ENCODE measurements at places on chromosomes 13 and 19.

- H3K27me3 ChIP-seq = peaks cover 69% of the 10 kb centered on the region
- H3K4me1 ChIP-seq = peaks cover 53% of the 10 kb centered on the region
- H3K36me3 ChIP-seq = peaks cover 4% of the 10 kb centered on the region
- no peak overlapping the region for H3K27ac ChIP-seq
- peak; percentile 50 for DNase-seq
Observed at GRCh38 chr19:1465191-1466016, 13.6 kb downstream of the C19orf25 start.

GRCh38 chr19:3656073-3656746, 29.6 kb upstream of the CACTIN start:
- no peaks in the 10 kb centered on the region for H3K4me1 ChIP-seq
- no peak for DNase-seq
- H3K36me3 ChIP-seq = peaks cover 91% of the 10 kb centered on the region
- peak overlapping the region; percentile 51 for H3K27ac ChIP-seq

DNA sequence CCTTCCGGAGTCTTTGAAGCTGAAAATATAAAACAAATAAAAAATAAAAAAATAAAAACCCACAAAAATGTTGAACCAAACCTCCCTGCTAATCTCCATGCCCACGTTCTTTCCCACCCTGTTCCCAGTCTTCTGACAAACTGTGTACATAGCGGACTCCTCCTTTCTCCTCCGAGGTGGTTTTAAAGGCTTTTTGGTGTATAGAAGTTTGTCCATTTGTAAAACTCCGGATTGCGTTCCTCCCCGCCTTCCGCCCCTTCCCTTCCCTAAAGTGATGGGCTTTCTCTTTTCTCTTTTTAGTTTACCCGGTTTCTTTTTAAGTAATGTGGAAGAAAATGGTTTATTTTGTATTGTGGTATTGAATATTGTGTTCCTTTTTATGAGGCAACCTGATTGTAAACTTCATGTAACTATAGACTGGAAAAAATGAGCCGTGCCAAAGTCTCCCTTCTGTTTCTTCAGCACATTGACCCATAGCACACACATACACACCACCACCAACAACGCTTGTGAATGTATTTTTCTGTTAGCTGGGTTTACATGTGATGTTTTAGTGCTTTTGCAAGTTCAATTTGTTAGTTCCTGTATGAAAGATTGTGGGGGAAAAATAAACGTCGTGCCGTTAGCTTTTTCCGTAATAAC, 4.4 kb downstream of the ZIC2 start:
- peaks cover 81% of the 10 kb centered on the region for H3K27me3 ChIP-seq
- H3K27ac ChIP-seq = no peak overlapping the region
- H3K4me1 ChIP-seq = peaks cover 46% of the 10 kb centered on the region
- DNase-seq = no peak

GRCh38 chr13:21673789-21674489, 3.1 kb downstream of the FGF9 start:
- DNase-seq = peak; percentile 87
- H3K27me3 ChIP-seq = peaks cover 3% of the 10 kb centered on the region
- H3K4me3 ChIP-seq = peak overlapping the region; percentile 90
- H3K27ac ChIP-seq = peak overlapping the region; percentile 41

DNA sequence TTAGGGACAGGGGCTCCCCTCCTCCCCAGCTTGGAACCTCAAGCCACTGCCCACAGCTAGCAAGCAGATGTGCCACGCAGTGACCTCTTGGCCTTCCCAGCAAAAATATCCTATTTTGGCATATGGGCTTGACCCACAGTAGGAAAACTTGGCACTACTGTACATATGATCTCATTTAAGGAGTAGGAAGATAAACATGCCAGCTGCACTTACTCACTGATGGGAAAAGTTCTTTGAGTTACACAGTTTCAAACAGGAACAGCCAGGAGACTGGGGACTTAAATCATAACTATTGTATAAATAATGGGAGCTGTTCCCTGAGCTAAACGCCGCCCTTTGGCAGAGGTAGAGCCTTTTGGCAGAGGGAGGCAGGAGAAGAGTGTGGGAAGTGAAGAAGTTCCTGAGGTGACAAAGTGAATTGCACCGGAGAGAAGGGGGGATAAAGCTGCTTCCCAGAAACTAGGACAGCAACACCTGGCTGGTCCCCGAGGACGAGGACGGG, 6.1 kb downstream of the SACS start:
- H3K36me3 ChIP-seq = no peaks in the 10 kb centered on the region
- H3K27ac ChIP-seq = peak overlapping the region; percentile 65
- no peaks in the 10 kb centered on the region for H3K27me3 ChIP-seq
- peaks cover 28% of the 10 kb centered on the region for H3K4me1 ChIP-seq
- peak; percentile 43 for DNase-seq

- H3K27me3 ChIP-seq = no peaks in the 10 kb centered on the region
- H3K4me3 ChIP-seq = no peak overlapping the region
- no peak for DNase-seq
- no peaks in the 10 kb centered on the region for H3K36me3 ChIP-seq
- H3K27ac ChIP-seq = no peak overlapping the region
Observed at GRCh38 chr13:108288741-108289140, 19.2 kb downstream of the TNFSF13B start.

GRCh38 chr19:30861919-30862318, 487.3 kb downstream of the TSHZ3 start:
- H3K36me3 ChIP-seq = no peaks in the 10 kb centered on the region
- no peak for DNase-seq
- no peak overlapping the region for H3K27ac ChIP-seq
- H3K27me3 ChIP-seq = no peaks in the 10 kb centered on the region

GRCh38 chr13:82275644-82276043, 1606.6 kb downstream of the SLITRK1 start:
- no peaks in the 10 kb centered on the region for H3K27me3 ChIP-seq
- no peak for DNase-seq
- no peak overlapping the region for H3K27ac ChIP-seq
- no peaks in the 10 kb centered on the region for H3K36me3 ChIP-seq
- no peak overlapping the region for H3K4me3 ChIP-seq

- no peak overlapping the region for H3K4me3 ChIP-seq
- DNase-seq = no peak
- H3K36me3 ChIP-seq = no peaks in the 10 kb centered on the region
- no peak overlapping the region for H3K27ac ChIP-seq
Observed at GRCh38 chr19:2538096-2538757, 62.3 kb downstream of the GADD45B start.

DNA sequence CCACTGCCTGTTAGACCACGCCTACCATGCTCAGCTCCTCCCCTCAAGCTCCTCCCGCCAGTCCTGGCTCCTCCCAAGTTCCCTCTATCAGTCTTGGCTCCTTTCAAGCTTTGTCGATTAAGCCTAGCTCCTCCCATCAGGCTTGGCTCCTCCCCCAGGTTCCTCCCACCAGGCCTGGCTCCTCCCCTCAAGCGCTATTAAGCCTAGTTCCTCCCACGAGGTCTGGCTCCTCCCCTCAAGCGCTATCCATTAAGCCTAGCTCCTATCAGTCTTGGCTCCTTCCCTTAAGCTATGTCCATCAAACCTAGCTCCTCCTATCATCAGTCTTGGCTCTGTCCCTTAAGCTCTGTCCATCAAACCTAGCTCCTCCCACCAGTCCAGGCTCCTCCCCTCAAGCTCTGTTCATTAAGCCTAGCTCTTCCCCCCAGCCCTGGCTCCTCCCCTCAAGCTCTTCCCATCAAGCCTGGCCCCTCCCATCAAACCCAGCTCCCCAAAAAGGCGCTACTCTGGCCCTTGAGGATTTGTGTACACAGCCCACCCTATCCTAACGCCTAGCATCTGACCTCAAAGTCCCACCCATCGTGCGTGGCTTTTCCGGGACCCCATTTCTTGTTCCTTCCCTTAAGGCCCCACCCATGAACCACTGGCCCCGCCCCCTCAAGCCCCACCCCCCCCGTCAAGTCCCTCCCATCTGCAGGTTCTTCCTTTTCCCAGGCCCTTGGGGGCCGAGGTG, 10.0 kb downstream of the CAMSAP3 start:
- no peak overlapping the region for H3K27ac ChIP-seq
- no peaks in the 10 kb centered on the region for H3K4me1 ChIP-seq
- no peaks in the 10 kb centered on the region for H3K27me3 ChIP-seq
- DNase-seq = no peak
- H3K4me3 ChIP-seq = no peak overlapping the region

DNA sequence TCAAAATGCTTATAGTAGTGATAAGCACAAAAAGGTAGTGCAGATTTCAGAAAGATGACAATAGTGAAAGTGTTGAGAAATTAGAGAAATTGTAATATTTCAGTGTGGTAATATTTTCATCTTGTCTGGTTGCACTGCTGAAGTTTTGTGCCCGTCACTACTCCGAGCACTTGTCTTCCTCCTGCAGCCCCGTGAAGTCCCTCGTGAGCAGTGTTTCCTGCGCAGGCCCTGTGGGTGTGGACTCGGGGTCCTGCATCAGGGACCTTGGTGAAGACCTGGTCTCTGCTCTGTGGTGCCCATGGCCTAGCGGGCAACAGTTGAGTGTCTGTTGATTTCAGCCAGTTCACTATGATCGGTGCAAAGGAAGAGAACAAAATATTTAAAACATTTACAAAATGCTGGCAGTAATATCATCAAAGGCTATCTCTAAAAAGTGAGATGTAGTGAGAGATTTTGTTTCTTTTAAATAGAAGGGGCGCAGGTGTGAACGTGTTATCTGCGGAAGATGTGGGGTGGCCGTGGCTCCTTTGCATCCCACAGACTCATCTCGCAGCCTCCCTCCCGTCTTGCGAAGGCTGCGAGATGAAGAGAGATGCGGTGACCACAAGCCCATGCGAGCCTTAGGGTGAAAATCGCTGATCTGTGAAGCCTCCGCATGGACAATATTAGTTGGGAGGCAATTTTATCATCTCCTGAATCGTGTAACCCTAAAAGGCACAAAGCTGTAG, 27.7 kb upstream of the DCUN1D2 start:
- peaks cover 9% of the 10 kb centered on the region for H3K36me3 ChIP-seq
- H3K27me3 ChIP-seq = no peaks in the 10 kb centered on the region
- H3K4me1 ChIP-seq = no peaks in the 10 kb centered on the region
- DNase-seq = no peak

GRCh38 chr13:43647471-43647870, 139.3 kb downstream of the ENOX1 start:
- no peak for DNase-seq
- H3K27ac ChIP-seq = no peak overlapping the region
- H3K4me1 ChIP-seq = no peaks in the 10 kb centered on the region
- no peak overlapping the region for H3K4me3 ChIP-seq
- no peaks in the 10 kb centered on the region for H3K36me3 ChIP-seq

DNA sequence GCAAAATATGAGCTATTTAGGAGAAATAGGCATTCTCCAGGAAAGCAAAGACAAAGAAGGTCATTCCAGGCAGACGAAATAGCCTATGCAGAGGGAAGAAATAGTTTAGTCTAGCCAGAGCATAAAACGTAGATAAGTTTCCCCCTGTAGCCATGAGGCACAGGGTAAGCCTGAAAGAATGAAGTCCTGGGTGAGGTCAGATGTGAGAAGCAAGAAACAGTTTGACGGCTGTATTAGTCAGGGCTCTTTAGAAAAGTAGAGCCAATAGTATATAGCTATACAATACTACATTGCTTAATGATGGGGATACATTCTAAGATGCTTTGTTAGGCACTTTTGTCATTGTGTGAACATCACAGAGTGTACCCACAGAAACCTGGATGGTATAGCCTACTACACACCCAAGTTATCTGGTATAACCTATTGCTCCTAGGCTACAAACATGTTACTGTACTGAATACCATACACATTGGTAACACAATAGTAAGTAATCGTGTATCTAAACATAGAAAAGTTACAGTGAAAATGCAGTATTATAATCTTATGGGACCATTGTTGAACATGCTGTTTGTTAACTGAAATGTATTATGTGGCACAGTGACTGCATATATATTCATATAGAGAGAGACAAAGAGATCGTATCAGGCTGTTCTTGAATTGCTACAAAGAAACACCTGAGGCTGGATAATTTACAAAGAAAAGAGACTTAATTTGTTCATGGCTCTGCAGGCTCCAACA, 59.3 kb upstream of the WDFY2 start:
- no peaks in the 10 kb centered on the region for H3K36me3 ChIP-seq
- H3K4me3 ChIP-seq = no peak overlapping the region
- peaks cover 18% of the 10 kb centered on the region for H3K4me1 ChIP-seq
- H3K27ac ChIP-seq = no peak overlapping the region

- no peaks in the 10 kb centered on the region for H3K27me3 ChIP-seq
- H3K4me1 ChIP-seq = peaks cover 58% of the 10 kb centered on the region
- H3K27ac ChIP-seq = peak within 1 kb of the TSS; percentile 95
- DNase-seq = no peak
Observed at GRCh38 chr19:45177817-45178261, at the start of gene TRAPPC6A. TSS of gene TRAPPC6A (minus strand) at chr19:45178237. CDS start at chr19:45178218, 19 bp downstream.

- H3K27ac ChIP-seq = no peak overlapping the region
- no peaks in the 10 kb centered on the region for H3K36me3 ChIP-seq
- H3K4me1 ChIP-seq = no peaks in the 10 kb centered on the region
- no peak for DNase-seq
Observed at GRCh38 chr13:59774491-59774971, 389.2 kb downstream of the DIAPH3 start.

- no peaks in the 10 kb centered on the region for H3K27me3 ChIP-seq
- no peak overlapping the region for H3K27ac ChIP-seq
- H3K36me3 ChIP-seq = no peaks in the 10 kb centered on the region
- DNase-seq = peak; percentile 51
Observed at GRCh38 chr19:53808710-53809125, 15.4 kb downstream of the NLRP12 start.

- no peaks in the 10 kb centered on the region for H3K36me3 ChIP-seq
- no peaks in the 10 kb centered on the region for H3K27me3 ChIP-seq
- H3K27ac ChIP-seq = no peak overlapping the region
- H3K4me3 ChIP-seq = no peak overlapping the region
- peak; percentile 14 for DNase-seq
Observed at GRCh38 chr19:23802290-23802689, 43.6 kb upstream of the ZNF681 start.

DNA sequence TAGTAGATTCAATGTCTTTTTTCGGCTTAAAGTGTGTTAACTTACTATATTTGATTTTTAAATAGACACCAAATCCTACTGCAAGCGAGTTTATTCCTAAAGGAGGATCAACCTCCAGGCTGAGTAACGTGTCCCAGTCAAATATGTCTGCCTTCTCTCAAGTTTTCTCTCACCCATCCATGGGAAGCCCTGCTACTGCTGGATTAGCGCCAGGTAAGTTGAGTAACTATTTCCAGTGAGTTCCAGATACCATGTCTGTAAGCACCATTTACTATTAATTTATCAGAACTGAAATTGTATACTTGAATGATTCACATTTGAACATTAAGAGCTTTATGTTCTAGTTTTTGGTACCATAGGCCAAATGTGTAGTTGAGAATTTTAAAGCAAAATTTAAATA, 81.8 kb downstream of the PAN3 start:
- H3K4me3 ChIP-seq = no peak overlapping the region
- H3K27ac ChIP-seq = no peak overlapping the region
- DNase-seq = no peak
- no peaks in the 10 kb centered on the region for H3K27me3 ChIP-seq
- H3K36me3 ChIP-seq = peaks cover 24% of the 10 kb centered on the region

DNA sequence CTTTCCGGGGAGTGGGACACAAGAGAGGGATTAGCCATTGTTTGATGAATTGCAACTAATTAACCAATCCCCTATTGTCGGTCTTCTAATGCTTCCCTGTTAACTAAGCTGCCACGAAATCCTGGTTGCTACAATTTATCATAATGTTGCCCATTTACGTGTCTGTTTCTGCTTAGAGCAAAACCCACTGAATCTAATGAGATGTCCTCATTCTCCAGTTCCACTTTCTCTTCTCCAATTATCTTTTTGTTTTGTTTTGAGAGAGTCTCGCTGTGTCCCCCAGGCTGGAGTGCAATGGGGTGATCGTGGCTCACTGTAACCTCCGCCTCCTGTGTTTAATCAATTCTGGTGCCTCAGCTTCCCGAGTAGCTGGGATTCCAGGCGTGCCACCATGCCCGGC, 5.2 kb upstream of the DPP9 start:
- H3K4me3 ChIP-seq = no peak overlapping the region
- no peak overlapping the region for H3K27ac ChIP-seq
- DNase-seq = no peak
- no peaks in the 10 kb centered on the region for H3K27me3 ChIP-seq

Measured in stomach (tissue), 19 donors.